ENCODE measurements at places on chromosomes 3 and 15.

- no peak for DNase-seq
These were observed 352.6 kb upstream of the CCDC54 start for GRCh38 chr3:107024551-107025026.

DNA sequence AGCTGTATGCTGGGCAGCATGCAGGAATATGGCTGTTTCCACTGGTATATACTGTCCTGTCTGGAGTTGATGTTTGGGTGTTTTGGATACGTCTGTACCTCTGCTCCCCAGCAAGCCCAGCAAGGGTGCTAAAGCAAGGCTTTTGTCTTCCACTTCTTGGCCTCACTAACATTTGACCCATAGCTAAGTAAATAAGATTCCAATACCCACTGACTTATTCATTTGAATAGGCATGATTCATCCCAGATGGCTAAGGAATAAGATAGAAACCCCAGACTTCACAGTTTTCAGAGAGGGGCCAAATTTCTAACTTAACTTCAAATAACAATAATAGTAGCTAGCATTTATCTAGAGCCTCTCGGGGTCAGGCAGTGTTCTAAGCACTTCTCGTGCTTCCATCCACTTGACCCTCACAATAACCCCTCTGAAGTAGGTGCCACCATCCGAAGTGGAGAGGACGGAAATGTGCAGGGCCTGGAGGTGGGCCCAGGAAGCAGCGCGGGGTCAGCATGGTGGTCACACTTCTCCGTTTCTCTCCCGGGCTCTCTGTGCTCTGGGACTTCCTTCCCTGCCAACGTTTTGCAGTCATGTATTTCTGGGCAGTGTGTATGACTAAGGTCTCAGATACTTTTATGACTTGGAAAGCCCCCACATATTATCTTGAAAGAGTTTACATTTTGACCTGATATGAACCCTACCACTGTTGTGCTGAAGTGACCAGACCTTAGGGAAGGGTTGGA lies 39.3 kb downstream of the LRRK1 start:
- peak; percentile 35 for DNase-seq

GRCh38 chr3:190027116-190027515 lies 93.6 kb downstream of the P3H2 start:
- no peak for DNase-seq

GRCh38 chr15:80414546-80415357 lies 10.6 kb downstream of the ARNT2 start:
- no peak for DNase-seq

DNA sequence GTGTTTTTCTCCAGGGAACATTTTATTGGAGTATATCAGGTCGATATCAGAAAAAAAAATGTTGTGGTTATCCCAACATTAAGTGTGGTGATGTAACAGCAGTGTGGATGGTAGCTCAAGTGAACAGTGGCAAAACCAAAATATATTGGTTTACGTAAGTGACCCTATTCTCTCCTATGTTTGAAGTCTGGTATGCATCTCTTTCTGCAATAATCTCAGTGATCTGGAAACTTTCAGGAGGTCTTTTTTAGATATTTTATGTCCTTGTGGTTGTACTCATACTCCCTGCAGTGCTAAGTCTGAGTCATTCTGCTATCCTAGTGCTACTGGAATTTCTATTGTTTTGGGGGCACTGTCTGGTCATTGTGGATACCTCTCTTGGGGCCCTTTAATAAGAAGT lies 137.9 kb downstream of the SNRPN start:
- peak; percentile 57 for DNase-seq

DNA sequence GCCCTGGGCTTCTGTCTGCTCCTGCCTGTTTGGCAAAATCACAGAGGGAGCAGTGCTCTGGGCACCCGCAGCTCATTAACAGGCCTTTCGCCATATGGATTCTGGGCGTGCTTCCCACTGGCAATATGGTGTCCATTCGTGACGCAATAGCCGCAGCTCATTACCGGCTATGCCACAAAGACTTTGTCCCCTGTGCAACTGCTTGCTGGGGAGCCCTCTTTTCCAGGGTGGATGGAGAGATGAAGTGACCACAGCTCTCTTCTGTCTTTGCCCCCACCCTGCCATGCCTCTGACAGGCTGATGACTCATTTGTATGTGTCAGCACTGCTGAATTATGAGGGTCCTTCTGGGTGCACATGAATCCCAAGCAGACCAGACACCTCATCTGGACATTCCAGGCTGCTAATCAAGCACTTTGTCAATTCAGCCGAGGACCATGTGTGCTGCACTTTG lies 214.3 kb upstream of the FEZF2 start:
- DNase-seq = peak; percentile 93

DNA sequence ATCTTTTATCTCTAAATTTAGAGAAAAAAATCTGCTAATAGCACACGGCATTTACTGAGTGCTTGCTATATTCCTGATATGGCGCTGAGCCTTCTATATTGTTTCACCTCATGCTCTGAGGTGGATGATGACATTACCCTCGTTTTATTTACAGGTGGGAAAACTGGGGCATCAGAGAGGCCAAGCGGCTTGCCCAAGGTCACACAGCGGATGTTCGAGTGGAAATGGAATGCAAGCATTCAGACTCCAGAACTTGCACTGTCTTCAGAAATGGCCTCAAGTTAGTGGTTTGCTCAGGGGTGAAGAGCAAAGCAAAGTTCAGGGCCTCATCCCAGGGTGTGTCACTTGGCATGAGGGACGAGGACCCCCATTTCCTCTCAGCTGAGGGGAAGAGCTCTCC lies 17.3 kb downstream of the EHD4 start:
- no peak for DNase-seq

GRCh38 chr3:124026516-124026915 lies 34.6 kb upstream of the ROPN1 start:
- DNase-seq = no peak

- DNase-seq = no peak
These were observed 9.3 kb downstream of the BCHE start for GRCh38 chr3:165827883-165828282.

- DNase-seq = no peak
These were observed 66.5 kb downstream of the CD47 start for GRCh38 chr3:108024146-108024850.

DNA sequence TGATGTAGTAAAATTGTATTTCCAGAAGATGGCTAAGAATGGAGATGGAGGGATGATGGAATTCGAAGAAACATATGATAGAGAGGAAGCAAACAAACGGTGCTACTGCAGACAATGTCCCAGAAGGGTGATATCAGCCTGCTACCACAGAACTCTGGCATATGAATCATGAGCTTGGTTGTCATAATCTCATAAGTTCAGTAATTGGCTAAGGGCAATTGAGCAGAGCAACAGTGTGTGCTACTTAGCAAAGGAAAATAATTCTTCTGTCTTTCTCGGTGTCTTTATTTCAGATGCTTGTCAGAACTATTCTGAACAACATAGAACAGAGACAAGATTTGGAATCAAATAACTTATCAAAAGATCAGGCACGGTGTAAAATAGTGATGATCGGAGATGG lies 407.3 kb downstream of the GBE1 start:
- no peak for DNase-seq

DNA sequence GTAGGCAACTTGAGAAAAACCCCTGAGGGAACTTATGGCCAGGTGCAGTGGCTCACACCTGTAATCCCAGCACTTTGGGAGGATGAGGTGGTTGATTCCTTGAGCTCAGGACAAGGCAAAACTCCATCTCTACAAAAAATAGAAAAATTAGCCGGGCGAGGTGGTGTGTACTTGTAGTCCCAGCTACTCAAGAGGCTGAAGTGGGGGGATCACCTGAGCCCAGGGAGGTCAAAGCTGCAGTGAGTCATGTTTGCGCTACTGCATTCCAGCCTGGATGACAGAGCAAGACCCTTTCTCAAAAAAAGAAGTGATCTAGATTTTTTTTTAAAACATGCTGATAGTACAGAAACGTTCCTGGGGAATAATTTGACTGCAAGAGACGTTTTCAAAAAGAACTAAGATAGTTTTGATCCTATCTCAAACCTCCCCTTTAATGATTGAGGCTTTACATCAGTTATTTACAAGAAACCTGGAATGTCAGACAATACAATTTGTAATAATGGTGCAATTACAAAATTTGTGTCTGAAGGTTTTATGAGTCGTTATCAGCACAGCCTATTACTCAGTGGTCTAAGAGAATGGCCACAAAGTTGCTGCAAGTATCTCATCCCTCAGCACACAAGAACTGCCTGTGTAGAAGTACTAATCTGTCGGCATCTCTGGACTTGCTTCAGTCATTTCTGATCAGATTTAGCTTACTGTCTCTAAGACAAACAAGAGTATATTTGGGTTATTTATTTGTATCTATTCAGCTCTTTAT lies 32.2 kb upstream of the KLHL25 start:
- no peak for DNase-seq

- no peak for DNase-seq
These were observed 227.3 kb downstream of the CACNA2D3 start for GRCh38 chr3:54349691-54350090.

DNA sequence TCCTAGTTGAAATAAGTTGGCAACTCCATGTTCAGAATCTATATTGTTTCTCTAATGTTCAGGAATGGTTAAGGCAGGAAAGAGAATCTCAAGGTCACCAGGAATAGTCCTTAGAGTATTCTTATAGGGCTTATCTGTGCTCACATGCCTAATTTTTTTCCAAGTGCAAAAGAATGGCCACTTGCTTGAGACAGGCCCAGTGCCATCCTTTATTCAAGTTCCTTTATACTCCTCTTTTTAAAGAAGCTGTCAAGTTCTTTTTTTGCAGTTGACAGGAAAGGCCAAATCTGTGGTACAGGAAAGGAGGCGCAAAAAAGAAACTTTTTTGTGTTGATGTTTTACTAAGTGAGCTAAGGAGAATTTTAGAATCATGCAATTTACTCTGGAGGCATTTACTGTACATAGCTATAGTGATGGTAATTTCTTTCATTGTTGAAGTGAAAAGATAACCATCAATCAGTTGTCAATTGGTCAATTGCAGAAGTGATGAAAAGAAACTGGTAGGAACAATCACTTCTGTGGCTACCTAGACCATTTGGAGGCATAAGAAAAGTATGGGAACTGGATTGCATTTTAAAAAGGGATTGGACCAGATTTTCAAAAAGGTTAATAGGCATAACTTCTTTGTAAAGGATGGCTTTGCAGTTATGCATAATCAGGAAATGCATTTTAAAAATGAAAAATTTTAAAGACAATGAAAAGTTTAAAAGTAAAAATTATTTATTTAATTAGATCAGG lies 102.5 kb upstream of the SOX2 start:
- peak; percentile 35 for DNase-seq

GRCh38 chr3:54830658-54831057 lies 97.2 kb downstream of the LRTM1 start:
- peak; percentile 32 for DNase-seq

GRCh38 chr15:27744641-27745040 lies 354.5 kb downstream of the OCA2 start:
- peak; percentile 57 for DNase-seq

GRCh38 chr15:63532307-63532744 lies 27.9 kb downstream of the USP3 start:
- DNase-seq = no peak

DNA sequence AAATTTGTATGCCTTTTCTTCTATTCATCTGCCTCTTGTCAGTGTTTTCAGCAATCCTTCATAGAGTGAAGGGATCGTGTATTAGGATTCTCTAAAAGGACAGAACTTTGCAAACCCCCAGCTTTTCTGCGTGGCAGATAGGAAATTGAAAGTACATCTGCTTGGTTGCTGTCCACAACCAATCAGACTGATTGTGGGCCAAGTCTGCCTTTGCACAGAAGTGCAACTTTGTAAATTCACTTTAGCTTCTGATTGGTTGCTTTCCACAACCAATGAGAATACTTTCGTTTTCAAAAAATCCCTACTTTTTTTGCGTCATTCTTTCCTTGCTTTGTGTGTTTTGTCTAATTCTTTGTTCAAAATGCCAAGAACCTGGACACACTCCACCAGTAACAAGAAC lies 847.4 kb downstream of the FHIT start:
- no peak for DNase-seq

- DNase-seq = no peak
These were observed 235.4 kb downstream of the NFKBIZ start for GRCh38 chr3:102084704-102085103.

DNA sequence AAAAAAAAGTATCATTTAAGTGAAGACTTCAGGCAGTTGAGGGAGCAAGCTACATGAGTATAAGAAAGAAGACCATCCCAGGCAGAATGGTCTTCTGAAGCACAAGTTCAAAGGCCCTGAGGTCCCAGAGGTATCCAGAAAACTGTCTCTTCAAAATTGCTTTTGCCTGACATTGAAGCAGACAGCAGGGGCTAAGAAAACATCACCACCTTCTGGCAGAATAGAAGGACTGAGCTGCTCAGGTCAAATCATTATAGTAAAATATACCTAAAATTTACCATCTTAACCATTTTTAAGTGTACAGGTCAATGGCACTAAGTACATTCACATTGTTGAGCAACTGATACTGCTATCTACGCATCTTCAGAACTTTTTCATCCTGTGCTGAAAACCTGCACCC lies 16.4 kb downstream of the GPR160 start:
- DNase-seq = no peak

DNA sequence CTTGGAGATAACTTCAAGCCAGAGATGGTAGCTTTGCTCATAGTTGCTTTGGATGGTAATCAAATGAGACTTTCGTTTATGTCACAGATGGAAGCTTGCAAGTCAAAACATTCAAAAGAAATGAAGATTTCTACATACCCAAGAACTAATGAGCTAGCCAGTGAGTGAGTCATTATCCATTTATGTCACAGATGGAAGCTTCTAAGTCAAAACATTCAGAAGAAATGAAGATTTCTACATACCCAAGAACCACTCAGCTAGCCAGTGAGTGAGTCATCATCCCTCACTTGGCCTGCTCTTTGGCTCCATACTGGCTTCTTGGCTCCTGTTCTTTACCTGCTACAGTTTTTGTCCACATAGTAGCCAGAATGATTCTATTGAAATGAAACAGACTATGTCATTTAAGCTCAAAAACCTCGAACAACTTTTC lies 559.8 kb upstream of the CBLB start:
- DNase-seq = peak; percentile 96

DNA sequence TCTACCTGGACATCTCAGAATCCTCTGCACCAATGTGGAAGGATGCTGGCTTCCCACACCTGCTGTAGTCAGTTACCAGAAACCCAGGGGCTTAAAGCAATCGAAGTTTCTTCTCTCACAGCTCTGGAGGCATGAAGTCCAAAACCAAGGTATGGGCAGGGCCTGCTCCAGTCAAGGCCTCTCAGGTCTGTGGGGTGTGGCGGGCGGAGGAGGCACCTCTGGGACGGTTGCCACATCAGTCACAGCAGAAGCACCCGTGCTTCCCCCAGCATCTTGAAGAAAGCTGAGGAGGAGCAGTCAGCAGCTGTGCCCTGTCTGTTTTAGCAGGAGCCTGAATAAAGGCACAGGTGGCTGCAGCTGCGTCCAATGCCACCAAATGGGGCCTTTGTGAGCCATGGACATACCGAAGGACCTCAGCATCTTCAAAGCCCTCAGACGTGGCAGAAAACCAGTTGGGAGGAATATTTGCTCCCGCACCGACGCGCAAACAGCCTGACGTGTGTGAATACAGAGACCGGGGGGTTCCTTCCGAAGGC lies 68.9 kb downstream of the TFRC start:
- DNase-seq = no peak

DNA sequence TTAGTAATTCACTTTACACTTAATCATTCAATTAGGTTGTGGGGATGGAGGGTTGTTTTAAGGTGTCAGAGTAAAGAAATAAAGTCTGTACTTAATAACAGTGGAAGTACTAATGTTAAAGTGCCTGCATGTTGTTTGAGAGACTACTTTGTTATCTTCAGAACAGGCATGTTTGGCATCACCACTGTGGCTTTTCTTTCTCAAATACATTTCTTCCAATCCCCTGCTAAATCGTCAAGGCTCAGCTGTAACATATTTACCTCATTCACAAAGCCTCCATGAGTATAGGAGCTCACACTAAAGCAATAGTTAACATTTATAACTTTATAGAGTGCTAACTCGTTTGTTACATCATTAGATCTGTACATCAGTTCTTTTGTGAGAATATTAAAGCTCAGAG lies 2.6 kb downstream of the TIMMDC1 start:
- peak; percentile 18 for DNase-seq
